NCI-H1694 treated with DMSO at 0.1 percent for 48 hours (cell line): ENCODE measurements at places on chromosomes 16 and 17.

- DNase-seq: peak; percentile 74
Observed at GRCh38 chr17:46972346-46972745, 6.7 kb downstream of the RPRML start.

DNA sequence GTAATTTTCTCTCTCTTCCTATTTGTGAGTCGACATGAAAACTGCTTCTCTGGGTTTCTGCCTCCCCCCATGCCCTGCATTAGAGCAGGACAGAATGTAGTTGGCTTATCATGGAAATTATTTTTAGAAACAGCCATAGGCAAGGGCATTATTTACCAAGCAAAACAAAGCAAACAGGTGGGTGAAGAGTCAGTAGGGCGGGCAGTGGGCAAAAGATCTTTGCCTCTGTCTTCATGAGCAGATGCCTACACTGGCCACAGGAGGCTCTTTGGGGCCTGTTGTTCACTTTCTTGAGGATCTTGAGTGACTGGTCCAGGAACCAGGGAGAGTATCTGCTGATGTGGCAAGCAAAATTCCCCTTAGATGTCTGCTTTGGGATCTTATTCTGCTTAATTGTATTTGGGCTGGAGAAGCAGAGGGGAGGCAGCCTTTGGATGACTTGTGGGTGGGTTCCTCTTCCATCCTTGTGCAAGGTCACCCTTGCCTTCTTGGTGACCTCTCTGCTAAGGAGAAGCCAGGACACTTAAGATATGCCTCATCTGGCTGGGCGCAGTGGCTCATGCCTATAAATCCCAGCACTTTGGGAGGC lies 42.5 kb upstream of the CLEC19A start:
- DNase-seq: no peak

DNA sequence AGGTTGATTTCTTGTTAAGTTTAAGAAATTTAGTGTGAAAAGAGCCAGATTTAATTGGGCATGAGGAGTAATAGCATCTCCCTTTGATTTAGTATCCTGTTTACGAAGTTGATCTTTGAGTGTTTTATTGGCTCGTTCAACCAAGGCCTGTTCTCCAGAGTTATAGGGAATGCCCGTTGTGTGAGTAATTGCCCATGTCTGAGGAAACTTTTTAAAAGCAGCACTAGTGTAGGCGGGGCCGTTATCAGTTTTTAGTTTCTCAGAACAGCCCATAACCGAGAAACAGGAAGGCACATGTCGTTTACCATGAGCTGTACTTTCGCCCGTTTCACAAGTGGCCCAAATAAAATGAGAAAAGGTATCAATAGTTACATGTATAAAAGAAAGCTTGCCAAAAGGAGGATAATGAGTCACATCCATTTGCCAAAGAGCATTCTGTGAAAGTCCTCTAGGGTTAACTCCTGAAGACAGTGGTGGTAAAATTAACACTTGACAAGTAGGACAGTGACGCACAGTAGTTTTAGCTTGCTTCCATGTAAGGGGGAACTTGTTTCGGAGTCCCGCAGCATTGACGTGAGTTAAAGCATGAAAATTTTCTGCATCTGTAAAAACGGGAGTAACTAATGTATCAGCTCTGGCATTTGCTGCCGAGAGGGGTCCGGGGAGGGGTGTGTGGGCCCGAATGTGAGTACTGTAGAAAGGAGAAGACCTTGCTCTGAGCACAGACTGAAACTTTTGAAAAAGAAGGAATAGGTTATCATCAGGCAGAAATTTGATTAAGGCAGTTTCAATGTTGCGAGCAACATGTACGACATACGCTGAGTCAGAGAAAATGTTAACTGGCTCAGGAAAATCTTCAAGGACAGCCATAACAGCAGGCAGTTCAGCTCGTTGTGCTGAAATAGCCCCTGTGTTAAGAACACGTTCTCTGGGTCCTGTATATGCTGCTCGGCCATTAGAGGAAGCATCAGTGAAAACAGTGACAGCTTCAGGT lies 18.5 kb upstream of the KCTD5 start:
- no peak for DNase-seq

DNA sequence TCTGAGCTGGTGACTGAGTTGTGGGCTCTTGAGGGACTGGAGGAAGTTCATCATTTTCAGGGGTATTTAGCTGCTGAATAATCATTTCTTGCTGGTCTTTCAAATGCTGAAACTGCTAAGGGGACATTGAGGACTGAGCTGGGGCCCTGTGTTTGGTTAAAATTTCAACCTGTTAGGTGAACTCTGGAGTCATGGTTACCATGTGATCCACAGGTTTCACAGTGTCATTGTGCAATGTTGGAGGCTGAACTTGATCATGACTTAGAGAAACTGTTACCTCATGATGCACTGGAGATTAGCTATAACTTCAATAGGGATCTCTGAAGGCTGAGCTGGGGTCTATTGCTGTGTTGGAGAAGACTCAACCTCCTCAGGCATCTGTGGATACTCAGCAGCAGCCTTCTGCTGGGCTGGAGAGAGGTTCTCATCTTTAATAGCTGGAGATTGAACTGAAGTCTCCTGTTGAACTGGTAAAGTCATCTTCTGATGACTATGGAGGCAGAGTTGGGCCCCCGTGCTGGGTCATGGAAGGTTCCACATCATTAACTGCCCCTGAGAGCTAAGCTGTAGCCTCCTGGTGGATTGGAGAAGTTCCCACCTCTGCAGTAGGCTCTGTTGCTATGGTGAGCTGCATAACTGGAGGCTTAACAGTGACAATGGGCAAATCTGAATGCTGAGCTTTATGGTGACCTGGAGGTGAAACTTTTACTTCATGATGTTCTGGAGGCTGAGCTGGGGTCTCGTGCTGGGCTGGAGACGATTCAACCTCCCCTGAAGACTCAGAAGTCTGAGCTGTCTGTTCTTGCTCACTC lies 15.2 kb downstream of the RDM1 start:
- no peak for DNase-seq

GRCh38 chr16:84013787-84014569 lies 28.6 kb downstream of the SLC38A8 start:
- DNase-seq: no peak

DNA sequence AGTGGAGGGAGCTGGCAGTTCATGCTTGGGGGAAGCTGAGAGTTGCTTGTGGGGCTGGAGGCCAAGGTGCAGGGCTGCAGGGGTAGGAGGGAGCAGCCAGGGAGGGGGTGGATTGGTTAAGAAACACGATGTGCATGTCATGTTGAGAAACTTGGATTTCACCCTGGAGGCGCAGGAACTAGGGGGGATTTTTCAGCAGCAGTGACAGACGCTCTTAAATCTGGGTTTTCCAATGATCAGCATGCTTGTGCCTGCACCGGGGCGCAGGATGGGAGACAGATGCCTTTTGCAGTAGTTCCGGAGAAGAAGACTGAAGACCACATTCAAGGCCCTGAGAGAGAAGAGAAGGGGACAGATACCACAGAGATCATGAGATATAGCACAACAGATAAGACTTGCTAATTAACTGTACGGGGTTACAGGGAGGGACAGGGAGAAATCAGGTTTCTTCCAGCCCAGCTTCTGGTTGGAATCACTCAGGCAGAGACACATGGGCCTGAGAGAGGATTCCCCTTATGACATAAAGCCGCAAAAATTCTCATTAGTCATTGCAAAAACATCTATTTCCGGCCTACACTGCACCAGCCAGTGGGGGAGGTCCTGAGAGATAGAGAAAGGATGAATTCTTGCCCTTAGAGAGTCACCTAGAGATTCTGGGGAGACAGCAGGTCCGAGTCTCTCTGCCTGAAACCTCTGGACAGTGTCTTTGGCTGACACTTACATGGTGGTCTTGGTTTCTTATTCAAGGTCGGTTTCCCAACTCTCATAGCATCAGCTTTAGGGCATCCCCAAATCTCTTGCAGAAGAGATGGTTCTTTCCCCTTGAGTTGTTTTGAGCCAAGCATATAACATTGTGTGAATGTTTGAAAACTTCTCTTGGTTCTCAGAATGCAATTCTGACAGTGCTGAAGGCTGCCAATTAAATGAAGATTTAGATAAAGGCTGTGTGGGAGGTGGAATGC lies 27.1 kb downstream of the CDH13 start:
- DNase-seq: no peak

DNA sequence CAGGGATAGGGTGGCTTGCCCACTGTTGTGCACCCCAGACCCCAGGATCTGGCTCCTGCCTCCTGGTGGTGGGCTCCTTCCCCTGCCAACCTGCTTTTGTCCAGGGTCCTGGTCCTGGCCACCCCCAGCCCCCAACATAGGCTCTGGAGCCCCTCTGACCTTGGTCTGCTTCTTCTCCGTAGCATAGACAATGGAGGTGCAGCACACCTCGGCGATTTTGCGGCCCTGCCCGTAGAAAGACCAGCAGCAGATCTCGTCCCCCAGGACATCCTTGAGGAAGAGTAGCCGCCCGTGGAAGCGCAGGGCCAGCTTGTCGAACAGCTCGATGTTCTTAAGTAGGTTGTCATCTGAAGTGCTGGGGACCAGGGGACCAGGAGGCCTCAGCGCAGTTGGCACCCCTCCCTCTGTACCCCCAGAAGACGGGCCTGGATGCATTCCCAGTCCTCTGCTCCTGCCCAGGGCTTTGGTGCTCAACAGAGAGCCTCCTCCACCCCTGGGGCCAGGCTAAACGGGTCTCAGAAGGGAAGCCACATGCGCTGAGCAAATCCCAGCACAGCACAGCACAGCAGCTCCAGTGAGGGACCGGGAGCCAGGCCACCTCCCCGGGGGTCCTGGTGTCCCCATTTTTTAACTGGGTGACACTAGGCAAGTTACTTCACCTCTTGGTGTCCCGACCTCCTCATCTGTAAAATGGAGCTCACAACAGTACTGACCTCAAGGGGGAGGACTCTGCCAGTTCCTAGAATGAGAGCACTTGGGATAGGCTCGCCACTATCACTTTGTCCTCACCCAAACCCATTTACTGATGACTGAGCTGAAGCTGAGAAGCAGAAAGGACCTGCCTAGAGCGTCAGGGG lies 10.8 kb downstream of the ASPHD1 start:
- DNase-seq: no peak

- DNase-seq: no peak
Observed at GRCh38 chr16:65546353-65546791, 424.5 kb upstream of the CDH11 start.

DNA sequence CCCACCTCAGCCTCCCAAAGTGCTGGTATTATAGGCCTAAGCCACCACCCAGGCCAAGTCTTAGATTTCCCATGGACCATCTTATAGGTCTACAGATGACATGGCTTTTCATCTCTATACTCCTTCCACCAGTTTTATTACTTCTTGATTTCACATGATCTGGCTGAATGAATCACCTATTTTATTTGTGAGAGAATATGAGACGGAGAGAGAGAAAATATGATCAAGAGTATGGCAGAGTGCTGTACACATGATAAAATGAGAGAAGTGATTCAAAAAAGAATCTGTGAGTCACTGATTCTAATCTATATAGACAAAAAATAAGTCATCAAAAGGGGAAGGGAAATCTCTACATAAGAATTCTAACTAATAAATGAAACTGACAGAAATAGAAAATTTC lies 13.7 kb downstream of the ACSM1 start:
- DNase-seq: no peak

GRCh38 chr16:4321286-4322120 lies 5.6 kb downstream of the GLIS2 start:
- DNase-seq: no peak

GRCh38 chr16:49019831-49020230 lies 261.8 kb downstream of the CBLN1 start:
- peak; percentile 65 for DNase-seq

- DNase-seq: no peak
Observed at GRCh38 chr16:48834576-48834975, 224.6 kb upstream of the N4BP1 start.

GRCh38 chr17:80195671-80196529 lies 24.2 kb downstream of the SGSH start:
- DNase-seq: no peak

- DNase-seq: no peak
Observed at GRCh38 chr17:48190871-48191270, 83.3 kb downstream of the SNX11 start.

DNA sequence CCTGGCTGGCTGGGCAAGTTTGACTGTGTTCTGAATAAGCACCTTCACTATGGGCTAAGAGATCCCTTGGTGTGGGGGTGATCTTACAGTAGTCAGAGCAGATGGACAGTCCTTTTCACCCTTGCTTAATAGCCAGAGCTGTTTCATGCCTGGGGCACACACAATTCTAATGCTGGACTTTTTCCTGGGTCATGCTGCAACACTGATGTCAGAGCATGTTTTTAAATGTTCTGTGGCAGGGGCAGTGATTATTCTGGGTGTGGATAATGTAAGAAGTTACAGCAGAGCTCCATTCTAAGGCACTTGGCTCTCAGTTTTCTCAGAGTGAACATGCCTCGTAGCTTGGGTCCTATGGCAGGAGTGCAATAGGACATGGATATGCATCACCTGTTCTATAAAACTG lies 4.0 kb upstream of the CD68 start:
- no peak for DNase-seq

- DNase-seq: no peak
Observed at GRCh38 chr16:15033309-15033707, 22.6 kb downstream of the NTAN1 start.

DNA sequence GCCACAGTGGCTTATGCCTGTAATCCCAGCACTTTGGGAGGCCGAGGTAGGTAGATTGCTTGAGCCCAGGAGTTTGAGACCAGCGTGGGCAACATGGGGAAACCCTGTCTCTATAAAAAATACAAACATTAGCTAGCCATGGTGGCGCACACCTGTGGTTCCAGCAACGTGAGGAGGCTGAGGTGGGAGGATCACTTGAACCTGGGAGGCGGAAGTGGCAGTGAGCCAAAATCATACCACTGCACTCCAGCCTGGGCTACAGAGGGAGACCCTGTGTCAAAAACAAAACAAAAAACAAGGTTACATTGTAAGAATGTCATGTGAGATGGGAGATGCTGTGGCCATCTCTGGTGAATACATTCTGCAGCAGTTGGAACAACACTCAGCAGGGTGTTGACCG lies 13.5 kb downstream of the DUSP14 start:
- DNase-seq: no peak

DNA sequence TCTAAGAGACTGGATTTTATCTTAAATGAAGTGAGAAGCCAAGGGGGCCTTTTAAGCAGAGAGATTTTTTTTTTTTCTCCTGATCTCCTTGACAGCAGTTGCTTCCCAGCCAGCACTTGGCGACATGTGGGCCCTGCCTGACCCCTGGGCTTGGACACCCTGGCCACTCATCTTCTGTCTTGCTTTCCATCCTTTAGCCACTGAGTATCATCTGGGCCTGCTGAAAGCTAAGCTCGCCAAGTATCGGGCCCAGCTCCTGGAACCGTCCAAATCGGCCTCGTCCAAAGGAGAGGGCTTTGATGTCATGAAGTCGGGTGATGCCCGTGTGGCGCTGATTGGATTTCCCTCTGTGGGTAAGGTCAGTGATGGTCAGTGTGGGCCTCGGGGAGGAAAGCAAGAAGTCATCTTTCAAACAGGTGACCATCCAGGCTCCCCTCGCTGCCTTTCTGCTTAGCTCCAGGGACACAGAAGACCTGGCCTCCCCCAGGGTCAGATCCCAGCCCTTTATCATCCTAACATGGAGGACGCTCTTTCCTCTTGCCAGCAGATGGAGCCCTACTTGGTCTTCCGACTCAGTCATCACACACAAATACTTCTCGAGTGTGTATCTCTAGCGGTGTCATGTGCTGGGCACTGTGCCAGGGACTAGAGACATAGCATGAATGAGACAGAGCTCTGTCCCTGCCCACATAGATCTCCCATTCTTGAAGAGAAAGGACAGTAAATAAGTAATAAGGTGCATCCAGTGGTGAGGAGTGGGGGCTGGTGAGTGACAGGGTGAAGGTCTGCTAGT lies 6.1 kb downstream of the DRG2 start:
- DNase-seq: peak; percentile 56

- no peak for DNase-seq
Observed at GRCh38 chr16:85537795-85538401, 75.2 kb upstream of the GSE1 start.

- DNase-seq: no peak
Observed at GRCh38 chr17:19382531-19383444, 4.2 kb downstream of the MFAP4 start.

- DNase-seq: no peak
Observed at GRCh38 chr16:730666-731509, 4.0 kb downstream of the HAGHL start.
